ENCODE measurements at places on chromosomes 5 and 9. TPM values are rescaled to one million over a fixed set of nuclear protein-coding genes. Genes with fewer than 3 reads are reported as not detected.

EDIL3 gene
- total RNA-seq, result 604 TPM

DNA sequence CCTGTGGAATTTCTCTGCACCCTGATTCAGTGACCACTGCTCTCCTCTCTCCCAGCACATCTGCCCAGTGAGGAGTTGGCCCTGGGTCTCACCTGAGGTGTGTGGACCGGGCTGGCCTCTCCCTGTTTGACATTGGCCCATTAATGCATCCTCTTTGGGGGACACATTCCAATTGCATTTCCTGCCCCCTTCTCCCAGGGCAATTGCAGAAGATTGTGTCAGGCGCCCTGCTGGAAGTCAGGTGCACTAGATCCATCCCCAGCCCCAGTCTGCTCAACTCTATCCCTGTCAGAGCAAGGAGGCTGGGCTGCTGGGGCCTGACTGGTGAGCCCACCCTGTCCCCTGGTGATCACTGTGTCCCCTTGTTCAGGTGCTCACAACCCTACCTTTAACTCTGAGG is 84.5 kb downstream of the LMX1B start:
- no peaks in the 10 kb centered on the region for H3K36me3 ChIP-seq
- peak; percentile 68 for DNase-seq
- no peak overlapping the region for H3K4me3 ChIP-seq
- no peaks in the 10 kb centered on the region for H3K4me1 ChIP-seq
- peaks cover 26% of the 10 kb centered on the region for H3K27me3 ChIP-seq

DNA sequence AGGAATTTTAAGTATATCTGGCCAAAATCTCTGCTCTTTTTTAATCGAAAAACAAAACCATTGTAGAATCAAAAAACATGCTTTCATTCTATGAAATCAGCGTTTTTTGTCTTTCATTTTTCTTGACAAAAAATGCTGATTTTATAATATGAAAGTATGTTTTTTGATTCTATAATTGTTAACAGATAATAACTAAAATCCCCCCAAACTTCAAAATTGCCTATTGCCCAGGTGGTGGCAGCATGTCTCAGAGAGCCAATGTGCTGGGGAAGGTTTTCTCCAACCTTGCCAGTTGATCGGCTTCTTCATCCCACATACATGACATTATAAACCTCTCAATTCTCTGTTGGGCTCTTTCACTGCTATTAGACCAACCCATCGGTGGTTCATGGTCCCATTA is 5.1 kb upstream of the SMIM15 start:
- H3K36me3 ChIP-seq, result no peaks in the 10 kb centered on the region
- no peak overlapping the region for H3K4me3 ChIP-seq
- peaks cover 17% of the 10 kb centered on the region for H3K4me1 ChIP-seq
- peak overlapping the region; percentile 66 for H3K27ac ChIP-seq
- DNase-seq, result no peak

GRCh38 chr5:154199263-154199662 is 8.7 kb downstream of the GALNT10 start:
- peaks cover 85% of the 10 kb centered on the region for H3K4me1 ChIP-seq
- H3K36me3 ChIP-seq, result peaks cover 14% of the 10 kb centered on the region
- H3K27me3 ChIP-seq, result no peaks in the 10 kb centered on the region

- H3K36me3 ChIP-seq, result peaks cover 2% of the 10 kb centered on the region
- no peak for DNase-seq
- H3K4me1 ChIP-seq, result no peaks in the 10 kb centered on the region
- H3K27ac ChIP-seq, result no peak overlapping the region
- H3K4me3 ChIP-seq, result no peak overlapping the region
Measured at GRCh38 chr5:154999865-155000264, 13.7 kb upstream of the KIF4B start.

DNA sequence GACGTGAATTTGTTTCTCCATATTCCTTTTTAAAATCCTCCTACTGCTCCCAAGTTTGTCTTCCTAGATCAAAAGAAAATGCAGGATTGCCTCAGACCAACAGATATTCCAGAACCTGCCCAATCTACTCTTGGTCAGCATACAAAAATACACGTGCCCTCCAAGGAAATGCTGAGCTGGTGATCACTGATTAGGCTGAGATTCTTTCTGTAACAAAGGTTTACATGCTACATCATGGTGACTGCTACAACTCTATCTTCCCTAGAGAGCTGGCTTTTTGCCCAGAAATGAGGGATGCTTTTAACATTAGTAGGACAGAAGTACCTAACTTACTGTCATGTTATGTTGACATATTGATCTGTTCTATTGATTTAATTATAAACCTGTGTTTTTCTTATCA is 35.5 kb downstream of the OR2Y1 start:
- peaks cover 12% of the 10 kb centered on the region for H3K27me3 ChIP-seq
- no peak for DNase-seq
- no peaks in the 10 kb centered on the region for H3K36me3 ChIP-seq
- H3K4me1 ChIP-seq, result no peaks in the 10 kb centered on the region

GRCh38 chr9:124771867-124772679 is 962 bp upstream of the NR6A1 start:
- peak overlapping the region; percentile 96 for H3K27ac ChIP-seq
- peaks cover 31% of the 10 kb centered on the region for H3K27me3 ChIP-seq
- no peaks in the 10 kb centered on the region for H3K36me3 ChIP-seq
- no peak for DNase-seq
- H3K4me1 ChIP-seq, result peaks cover 46% of the 10 kb centered on the region
- H3K4me3 ChIP-seq, result peak overlapping the region; percentile 83

PCDHGA12 gene
- 0.75 TPM for total RNA-seq

GRCh38 chr5:89901983-89902382 is 507.6 kb downstream of the CETN3 start:
- no peak overlapping the region for H3K27ac ChIP-seq
- no peaks in the 10 kb centered on the region for H3K36me3 ChIP-seq
- H3K27me3 ChIP-seq, result no peaks in the 10 kb centered on the region
- no peak overlapping the region for H3K4me3 ChIP-seq
- H3K4me1 ChIP-seq, result peaks cover 12% of the 10 kb centered on the region

Measured in chondrocyte (in vitro differentiated cells).